ENCODE measurements at places on chromosomes 6 and 20.
A peak's percentile ranks its signal among the peaks of the same experiment; 100 is the strongest.

DNA sequence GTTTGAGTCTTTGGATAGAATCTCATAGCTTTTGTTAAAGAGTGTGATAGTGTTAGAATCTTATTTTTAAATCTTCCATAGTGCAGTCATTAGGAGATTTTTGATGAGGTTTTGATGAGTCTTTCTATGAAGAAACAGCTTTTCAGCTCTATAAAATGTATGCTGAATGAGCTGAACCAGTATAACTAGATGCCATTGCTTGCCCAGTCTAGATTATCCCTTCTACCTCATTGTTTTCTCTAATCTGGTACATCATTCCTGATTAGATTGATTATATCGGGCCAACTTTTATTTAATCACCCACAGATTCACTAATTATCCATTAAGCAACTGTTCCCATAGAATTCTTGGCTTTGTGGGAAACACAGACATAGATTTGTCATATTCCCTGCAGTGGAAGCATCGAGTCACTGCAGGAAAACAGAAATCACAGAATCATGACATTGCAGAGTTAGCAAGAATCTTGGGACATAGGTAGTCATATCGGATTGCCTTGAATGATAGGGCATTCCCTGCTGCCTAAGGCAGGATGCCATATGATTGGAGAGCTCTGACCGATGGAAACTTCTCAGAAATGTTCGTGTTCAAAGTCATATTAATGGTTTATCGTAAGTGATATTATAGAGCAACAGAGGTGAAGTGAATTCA lies 882.7 kb upstream of the FLRT3 start:
- DNase-seq: peak; percentile 27

DNA sequence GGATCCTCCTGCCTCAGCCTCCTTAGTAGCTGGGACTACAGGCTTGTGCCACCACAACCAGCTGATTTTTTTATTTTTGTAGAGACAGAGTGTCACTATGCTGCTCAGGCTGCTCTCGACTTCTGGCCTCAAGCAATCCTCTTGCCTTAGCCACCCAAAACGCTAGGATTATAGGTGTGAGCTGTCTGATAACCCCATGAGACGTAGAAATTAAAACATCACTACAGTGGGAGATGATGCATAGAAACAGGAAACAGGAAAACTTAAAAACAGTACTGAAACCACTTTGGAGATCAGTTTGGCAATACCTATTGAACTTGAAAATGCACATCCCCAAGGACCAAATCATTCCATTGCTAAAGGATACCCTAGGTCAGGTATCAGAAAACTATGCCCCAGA lies 10.8 kb downstream of the SENP6 start:
- peak; percentile 26 for DNase-seq

DNA sequence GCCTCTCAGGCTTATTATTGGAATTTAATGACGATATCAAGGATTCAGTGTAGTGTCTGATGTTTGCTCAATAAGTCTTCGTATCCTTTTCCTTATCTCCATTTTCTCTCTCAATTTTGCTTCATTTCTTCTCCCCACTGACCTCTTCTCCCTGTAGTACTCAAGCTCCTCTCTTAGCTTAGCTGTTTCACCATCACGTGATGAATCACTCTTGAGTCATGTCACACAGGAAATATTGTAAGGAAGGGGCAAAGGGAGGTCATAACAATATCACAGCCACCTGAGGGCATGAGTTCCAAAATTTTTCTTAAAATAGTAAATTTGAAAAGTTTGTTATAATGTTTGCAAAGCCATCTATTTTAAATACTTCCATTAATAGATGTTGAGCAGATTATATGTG lies 392.2 kb upstream of the MARCKS start:
- DNase-seq: peak; percentile 91

DNA sequence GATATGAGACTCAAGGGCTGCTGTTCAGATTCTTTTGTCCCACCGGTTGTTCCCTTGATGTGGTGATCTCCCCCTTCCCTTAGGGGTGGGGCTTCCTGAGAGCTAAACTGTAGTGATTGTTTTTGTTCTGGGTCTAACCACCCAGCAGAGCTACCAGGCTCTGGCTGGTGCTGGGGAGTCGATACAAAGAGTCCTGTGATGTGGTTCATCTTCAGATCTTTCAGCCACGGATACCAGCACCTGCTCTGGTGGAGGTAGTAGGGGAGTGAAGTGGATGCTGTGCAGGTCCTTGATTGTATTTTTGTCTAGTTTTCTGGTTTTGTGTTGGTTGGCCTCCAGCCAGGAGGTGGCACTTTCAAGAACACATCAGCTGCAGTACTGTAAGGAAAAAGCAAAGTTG lies 801.6 kb downstream of the EPHA7 start:
- DNase-seq: no peak

GRCh38 chr6:165895421-165896165 lies 232.6 kb upstream of the PDE10A start:
- peak; percentile 23 for DNase-seq

GRCh38 chr20:15814360-15814759 lies 758.9 kb downstream of the KIF16B start:
- no peak for DNase-seq

DNA sequence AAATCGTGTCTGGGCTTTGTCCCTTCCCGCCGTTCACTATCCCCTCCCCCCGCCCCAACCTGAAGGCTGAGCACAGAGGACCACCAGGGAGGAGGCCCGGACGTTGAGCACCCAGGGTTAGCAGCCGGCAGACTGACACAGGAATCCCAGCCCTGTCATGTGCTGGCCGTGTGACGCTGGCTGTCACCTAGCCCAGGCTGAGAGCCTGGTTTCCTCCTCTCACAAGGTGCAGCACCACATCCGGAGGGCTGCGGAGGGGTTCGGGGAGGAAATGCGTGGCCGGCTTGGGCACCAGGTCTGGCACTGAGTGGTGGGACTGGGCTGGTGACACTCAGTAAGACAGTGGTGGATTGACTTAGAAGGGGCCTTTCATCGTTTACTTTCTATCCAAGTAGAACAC lies 4.6 kb upstream of the LSM14B start:
- DNase-seq: no peak

DNA sequence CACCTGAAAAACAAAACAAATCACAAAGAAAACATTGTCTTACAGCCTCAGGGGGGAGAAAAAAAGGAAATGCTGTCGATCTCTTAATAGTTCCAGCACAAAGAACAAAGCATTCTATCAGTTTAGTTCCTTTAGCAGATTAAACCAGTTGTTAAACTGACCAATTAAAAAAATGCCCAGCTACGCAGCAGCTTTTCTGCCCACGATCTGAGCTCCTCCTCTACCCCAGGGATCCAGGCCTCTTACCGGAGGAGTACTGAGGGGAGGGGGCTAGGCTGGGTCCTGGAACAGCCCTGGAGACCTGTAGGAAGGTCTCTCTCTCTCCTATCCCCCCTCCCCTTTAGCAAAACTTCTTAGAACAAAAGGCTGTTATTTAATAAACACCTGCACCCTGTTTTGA lies 13.4 kb downstream of the PTK7 start:
- no peak for DNase-seq

DNA sequence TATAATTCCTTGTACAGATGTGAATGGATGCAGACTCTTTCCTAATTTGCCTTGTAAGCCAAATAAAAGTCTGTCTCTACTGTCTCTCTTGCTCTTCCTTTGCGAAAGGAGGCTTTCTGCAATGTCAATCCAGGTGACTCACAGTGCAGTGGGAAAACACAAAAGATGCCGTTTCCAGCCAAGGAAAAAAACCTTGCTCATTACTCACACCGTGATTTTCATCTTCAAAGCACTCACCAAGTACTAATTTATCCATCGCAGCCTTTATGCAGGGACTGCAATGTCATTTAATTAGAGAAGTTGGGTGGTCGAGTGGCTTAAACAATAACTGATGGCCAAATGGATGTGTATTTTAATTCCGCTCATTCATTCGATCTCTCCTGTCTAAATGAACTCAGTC lies 23.8 kb downstream of the SAYSD1 start:
- peak; percentile 3 for DNase-seq

- no peak for DNase-seq
Measured at GRCh38 chr20:63519668-63520503, 679 bp upstream of the PPDPF start.

DNA sequence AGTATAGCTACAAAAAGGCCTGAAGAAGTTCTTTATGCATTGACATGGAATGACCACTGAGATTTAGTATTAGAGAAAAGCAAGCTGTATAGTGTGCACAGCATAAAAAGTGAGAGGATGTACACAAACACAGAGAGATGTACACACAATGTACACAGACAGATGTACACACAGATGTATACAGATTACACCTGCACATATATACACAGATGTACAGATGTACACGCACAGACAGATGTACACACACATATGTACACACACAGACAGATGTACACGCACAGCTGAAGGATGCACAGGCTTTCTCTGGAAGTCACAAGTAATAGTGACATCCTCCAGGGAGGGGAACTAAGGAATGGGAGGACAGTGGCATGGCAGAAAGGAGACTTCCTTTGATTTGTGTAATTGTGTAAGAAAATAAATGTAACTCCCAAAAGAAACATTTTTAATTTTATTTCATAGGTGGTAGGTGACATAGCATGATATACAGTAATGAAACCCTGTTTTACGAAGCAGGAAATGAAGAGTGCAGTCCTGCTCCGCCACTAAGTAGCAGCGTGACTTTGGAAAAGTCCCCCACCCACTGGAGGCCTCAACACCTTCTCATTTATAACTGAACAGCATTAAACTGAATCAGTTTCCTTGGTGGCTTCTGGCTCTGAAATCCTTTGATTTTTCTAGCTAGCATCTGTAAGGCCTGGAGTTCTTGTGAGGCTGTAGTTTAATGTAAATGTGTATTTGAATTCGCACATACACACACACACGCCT lies 14.1 kb downstream of the NFATC2 start:
- no peak for DNase-seq

DNA sequence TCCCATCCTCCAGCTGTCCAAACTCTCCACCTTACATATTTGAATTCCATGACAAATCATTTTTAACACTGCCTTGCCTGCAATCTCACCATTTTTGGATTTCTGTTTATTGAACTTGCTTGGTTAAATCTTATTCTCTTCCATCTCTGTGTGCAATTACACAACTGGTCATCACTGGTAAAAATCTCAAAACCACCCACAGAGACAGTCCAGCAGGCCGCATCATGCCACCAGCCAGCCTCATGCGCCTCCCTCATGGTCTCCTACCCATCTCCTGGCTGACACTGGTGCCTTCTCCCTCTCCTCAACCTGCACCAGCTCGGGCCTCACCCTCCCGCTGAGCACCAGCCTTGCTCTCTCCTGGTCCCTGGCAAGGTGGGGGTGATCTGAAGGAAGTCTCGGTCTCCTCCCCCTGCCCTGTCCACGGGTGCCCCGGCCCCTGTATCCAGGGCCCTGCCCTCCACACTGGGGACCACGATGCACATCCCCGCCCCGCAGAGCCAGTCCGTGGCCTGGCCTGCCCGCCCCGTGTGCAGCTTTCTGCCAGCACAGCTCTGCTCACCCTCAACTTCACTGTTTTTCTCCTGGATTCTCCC lies 92.0 kb downstream of the THBS2 start:
- no peak for DNase-seq

DNA sequence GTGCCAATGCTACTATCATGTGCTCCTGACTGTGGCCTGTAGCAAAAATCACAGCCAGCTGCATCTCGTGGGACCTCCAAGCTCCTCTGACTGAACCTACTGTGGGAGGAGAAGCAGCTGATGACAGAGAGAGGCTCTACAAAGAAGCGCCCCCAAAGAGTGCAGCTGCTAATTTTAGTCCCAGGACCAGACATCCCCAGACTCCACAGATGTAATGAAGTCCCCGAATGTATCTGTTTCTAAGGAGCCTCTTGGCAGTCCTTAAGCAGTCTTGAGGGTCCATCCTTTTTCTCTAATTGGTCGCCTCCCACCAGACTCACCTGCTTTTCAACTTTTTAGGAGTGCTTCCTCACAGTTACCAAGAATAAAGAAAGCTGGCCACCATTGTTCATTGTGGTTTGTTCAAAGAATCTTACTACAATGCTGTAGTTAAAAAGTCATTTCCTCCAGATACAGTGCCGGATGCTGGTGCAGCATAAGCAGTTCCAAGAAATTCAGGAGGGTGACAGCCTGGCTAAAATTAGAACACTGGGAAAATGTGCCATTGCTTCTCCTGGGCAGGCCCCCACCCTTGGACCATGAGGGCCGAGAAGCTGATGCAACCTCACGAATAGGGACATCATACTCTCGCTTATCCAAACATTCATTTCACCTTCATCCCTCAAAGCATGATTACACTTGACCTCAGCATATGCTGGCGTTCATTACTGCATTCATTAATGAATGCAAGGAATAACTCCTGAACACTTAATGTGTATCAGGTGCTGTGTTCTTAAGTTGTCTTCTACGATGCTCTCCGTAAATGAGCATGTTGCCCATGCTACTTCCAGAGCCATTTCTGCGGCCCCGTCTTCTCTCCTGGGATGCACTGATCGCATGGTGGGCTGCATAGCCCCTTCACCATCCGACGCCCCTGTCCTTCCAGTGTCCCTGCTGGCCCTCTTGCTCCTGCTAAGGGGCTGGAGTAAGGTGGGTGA lies 66.4 kb downstream of the LY86 start:
- no peak for DNase-seq

DNA sequence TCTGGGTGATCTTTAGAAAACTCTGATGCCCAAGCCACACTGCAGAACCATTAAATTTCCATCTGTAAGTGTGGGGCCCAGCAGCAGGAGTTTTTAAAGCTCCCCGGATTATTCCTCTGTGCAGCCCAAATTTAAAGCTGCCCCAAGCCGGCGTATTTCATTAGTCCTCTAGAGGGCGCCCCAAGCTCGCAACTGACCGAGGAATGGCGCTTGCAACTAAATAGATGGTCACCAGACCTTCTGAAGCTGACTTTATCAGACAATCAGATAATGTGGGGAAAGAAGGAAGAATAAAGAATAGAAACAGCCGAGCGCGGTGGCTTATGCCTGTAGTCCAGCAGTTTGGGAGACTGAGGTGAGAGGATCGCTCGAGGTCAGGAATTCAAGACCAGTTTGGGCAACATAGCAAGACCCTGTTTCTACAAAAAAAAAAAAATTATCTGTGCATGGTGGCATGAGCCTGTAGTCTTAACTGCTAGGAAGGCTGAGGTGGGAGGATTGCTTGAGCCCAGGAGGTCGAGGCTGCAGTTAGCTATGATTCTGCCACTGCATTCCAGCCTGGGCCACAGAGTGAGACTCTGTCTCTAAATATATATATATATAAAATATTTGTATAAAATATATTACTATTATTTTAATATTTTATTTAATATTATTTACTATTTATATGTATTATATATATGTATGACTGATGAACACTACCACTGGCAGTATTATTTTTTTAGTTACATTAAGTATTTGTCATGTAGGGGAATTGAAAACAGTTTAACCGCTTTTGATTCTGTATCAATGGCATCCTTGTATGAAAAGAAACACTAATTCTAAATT lies 56.0 kb downstream of the OTOR start:
- peak; percentile 37 for DNase-seq

GRCh38 chr6:42047790-42048405 lies 2.4 kb upstream of the TAF8 start:
- no peak for DNase-seq

GRCh38 chr20:46347841-46348803 lies 39.8 kb upstream of the CDH22 start:
- DNase-seq: peak; percentile 44

GRCh38 chr6:169800668-169801395 lies 49.4 kb downstream of the ERMARD start:
- peak; percentile 42 for DNase-seq

GRCh38 chr20:44552950-44553908 lies 29.1 kb upstream of the PKIG start:
- peak; percentile 96 for DNase-seq

- peak; percentile 23 for DNase-seq
Measured at GRCh38 chr6:30590509-30590908, 19.3 kb downstream of the ABCF1 start.

GRCh38 chr6:106735136-106735633 lies 105.8 kb downstream of the QRSL1 start:
- DNase-seq: no peak

Data from fibroblast of mammary gland (primary cell).